HuH-7 (cell line): ENCODE measurements at places on chromosomes 7 and 10.

DNA sequence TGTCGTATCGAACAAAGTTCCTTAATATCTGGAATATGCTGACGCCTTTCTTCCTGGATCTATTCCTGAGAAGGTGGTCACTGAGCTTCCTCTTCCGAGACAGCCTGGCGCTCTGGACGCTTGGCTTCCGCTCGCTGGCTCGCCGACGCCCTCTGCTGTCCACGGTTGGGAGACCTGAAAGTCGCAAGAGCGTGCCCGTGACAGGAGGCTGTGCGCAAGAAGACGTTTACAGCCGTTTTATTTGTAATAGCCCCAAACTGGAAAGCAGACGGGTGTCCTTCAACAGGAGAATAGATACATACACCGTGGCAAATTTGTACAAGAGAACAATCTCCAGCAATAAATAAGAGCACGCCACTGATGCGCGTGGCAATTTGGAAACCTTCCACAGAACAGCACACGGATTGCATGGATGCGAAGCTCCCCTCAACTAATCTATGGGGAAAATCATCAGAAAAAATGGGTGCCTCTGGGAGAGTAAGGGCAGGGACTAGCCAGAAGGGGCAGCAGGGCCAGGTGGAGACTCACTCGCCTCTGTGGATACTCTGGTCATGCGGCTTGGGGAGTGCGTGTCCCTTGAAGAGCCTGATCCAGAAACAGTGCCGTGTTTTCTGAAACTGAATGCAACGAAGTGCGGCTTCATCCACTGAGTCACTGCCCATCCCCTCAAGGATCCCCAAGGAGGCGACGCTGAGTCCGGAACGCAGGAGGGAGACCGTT lies 41.5 kb upstream of the BNIP3 start:
- DNase-seq = peak; percentile 81

GRCh38 chr7:31705377-31705776 lies 18.4 kb downstream of the PPP1R17 start:
- DNase-seq = no peak

- no peak for DNase-seq
Observed at GRCh38 chr7:34332006-34332405, 326.0 kb upstream of the NPSR1 start.

- no peak for DNase-seq
Observed at GRCh38 chr10:69657430-69657829, 27.4 kb downstream of the FAM241B start.

GRCh38 chr7:45402480-45403218 lies 171.5 kb upstream of the ADCY1 start:
- no peak for DNase-seq

DNA sequence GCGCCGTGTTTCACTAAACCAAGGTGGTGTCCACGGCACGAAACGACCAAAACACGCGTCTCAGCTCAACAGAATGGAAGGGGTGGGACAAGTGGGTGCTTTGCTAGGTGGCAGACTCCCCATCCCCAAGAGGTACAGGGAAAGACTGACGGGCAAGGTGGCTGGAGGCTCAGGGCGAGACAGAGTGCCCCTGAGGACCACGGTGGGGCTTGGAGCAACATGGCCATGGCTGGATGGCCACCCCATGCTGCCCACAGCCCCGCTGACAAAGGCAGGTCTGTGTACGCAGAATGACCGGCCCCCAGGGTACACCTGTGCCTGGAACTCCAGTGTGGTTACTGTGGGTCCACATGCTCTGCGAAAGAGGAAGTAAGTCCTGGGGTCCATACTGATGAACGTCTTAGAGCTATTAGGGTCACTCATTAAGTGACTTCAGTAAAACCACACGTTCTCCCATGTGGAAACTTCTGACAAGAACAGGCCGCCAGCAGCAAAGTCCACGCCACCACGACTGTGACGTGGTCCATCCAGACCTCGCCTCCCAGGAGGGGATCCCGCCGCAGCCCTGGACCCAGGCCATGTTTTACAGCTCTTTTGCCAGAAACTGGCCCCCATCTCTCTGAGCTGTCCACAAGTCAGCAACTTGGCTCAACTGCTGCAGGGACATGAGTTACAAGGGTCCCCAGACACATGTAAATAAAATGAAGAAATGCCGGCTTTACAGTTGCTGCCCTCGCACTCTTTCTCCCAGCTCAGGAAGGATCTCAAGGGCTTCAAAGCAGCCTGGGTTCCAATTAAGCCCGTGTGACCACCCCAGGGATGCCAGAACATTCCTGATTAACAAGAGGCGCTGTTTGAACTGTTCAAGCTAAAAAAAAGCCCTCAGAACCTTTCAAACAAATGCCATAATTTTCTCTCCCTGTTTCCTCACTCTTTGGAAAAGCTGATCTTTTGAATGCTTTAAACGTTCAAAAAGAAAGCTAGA lies 66.8 kb downstream of the MAD1L1 start:
- DNase-seq = no peak

DNA sequence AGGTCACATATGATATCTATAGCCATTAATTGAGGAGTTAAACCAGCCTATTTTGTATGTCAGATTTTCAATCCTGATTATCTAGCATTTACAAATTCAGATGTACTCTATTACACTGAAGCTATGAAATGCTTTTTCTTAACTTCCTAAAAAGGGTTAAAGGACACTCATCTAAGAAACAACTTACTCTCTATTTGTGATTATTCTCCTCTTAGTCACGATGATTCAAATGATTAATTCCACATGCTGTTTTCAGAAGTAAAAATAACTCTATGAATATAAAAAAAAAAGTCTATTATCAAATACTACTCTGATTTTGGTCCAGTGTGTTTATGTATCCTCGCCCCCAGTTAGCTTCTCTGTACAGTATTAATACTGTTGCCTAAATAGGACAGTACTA lies 1199.9 kb downstream of the GATA3 start:
- DNase-seq = no peak

DNA sequence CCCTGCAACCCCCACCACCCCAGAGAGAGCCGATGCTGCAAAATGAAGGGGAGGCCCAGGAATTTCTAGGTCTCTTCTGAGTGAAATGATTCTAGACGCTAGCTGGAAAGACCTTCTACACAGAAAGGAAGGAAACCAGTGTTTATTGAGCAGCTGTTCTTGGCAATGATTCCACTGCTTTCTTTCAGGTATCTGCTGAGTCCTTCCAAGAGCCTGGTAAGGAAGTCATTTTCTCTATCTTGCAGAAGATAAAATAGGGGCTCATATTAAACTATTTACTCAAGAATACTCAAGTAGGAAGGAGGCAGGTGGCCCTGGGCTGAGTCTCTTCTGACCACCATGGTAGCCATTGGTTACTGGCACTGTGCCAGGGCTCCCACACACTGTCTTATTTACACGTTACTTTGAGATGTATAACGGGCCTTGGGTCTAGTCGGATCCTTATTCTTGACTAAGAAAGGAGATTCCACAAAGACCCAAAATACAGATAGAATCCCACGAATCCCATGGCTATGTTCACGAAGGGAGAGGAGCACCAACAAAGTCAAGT lies 112.1 kb downstream of the GALNT11 start:
- DNase-seq = no peak

DNA sequence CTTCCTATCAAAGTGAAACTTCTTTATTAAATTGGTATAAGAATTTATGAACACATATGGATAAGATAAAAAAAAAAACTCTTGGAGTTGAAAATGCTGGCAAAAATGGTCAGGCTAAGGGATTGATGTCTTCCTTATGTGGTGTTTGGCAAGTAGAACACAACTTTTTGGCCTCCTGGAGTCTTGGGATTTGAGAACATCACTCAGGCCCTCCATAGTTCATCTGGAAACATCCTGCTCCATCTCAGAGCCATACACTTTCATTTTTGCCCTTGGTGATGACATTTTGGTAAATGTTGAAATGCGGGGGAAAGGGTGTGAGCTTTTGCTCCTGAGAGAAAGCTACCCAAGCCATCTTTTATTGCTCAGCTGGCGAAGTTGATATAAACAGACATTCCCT lies 27.5 kb upstream of the BTBD16 start:
- DNase-seq = no peak
